ENCODE measurements at places on chromosomes 2 and 18.

DNA sequence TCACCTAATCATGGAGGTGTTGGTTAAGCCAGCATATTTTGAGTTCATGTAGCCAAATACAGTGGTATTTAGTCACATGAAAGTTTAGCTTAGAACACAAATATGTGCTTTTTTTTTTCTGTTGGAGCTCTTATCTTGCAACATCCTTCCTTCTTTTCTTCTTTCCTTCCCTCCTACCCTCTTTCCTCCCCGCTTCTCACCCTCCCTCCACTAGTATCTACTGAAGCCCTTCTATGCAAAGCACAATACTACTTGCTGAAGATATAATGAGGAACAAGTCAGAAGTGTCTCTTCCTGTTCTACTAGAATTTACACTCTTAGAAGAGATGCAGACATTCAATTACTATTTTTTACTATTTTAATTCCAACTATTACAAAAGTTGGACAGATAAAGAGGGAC is 105.0 kb upstream of the ITGA4 start:
- DNase-seq, result no peak

DNA sequence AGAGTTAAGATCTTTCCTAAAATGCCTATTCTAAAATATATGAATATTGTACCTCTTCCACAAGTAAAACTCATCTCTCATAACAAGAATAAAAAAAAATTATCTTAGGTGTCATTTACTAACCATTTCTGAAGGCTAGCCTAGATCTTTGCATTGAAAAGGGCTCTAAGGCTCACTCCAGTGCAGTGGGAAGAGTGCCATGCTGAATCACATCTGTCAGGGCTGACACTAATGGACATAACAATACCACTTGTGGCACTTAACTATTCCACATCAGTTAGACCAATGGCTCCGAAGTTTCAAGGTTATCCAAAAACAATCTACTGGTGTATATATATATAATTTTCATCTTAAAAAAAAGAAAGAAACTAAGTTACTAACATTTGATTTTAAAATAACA is 130.2 kb downstream of the EXOC6B start:
- no peak for DNase-seq

DNA sequence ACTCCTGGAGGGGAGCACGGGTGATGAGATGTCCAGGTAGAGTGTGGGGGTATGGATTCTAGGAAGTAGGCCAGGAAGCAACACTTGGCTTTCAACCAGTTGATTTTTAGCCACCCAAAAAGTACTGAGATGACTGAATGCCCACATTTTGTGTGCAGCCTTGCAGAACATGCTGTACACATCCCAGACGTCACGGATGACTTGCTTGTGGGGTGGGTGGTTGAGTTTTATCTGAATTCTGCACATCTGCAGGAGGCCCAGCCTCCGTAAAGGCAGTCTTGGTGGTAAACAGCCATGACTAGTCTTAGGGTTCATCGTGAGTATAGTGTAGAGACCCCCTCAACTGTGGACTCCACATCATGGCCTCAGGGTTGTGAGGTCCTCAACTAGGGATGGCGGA is 53.3 kb upstream of the CCDC195 start:
- DNase-seq, result no peak

DNA sequence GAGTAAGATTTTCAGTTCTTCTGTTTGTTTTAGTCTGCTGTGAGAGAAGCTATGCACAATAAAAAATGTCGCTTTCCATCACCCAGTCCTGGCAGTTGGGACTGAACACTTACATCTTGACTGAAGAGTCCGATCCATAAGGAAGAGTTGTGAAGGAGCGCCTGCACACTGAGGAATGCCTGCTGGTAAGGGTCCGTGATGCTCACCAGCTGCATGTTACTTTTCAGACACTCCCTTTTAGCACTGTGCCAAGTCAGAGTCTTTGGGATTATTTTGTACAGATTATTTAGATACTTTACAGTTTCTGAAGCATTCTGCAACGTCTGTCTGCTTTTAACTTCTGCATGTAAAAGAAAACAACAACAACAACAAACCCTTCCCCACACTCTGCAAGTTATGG is 42.6 kb upstream of the CD302 start:
- DNase-seq, result no peak

GRCh38 chr2:134021830-134022524 is 231.9 kb upstream of the MGAT5 start:
- no peak for DNase-seq

- no peak for DNase-seq
Measured at GRCh38 chr2:66198873-66199272, 236.1 kb upstream of the MEIS1 start.

- no peak for DNase-seq
Measured at GRCh38 chr2:9251154-9252001, 44.8 kb downstream of the ASAP2 start.

DNA sequence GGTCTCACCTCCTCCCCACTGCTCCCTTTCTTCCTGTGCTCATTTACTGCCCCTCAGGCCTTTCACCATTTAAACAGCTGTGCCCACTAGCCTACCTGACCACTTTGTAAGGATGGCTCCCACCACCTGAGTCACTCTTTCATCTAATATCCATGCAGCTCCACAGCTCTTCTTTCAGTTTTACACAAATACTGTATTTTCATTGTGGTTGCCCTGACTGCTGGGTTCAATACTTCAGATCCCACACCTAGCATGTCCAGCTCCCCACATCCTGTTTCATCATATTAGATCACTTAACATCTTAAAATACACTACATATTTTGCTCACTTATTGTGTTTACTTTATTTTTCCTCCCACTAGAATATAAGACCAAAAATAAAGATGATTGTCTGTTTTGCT is 1110.6 kb downstream of the TSN start:
- no peak for DNase-seq

GRCh38 chr2:107412981-107413380 is 413.7 kb upstream of the RGPD4 start:
- DNase-seq, result no peak

- no peak for DNase-seq
Measured at GRCh38 chr18:4704781-4705180, 249.7 kb upstream of the DLGAP1 start.

GRCh38 chr2:127640082-127641072 is 5.6 kb upstream of the GPR17 start:
- no peak for DNase-seq

DNA sequence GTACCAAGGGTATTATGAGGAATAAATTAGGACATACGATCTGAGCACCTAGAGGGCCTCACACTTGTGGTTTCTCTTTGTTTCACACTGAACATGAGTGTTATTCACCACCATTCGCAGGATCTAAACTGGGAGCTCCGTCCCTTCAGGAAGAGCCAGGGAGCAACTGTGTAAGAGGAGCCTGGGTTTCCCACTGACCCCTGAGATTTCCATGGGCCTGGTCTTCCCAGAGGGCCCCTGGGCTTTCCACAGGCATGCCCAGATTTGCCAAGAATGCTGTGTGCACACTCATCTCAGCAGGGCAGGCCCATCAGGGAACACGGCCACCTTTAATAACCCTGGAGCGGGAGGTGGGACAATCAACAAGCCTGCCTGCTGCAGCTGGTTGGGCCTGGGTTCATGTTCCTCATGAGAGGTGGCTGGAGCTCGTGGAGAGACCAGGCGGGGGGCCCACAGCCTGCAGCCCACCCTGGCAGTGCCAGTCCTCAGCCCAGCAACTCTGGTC is 416.8 kb upstream of the MYT1L start:
- no peak for DNase-seq

DNA sequence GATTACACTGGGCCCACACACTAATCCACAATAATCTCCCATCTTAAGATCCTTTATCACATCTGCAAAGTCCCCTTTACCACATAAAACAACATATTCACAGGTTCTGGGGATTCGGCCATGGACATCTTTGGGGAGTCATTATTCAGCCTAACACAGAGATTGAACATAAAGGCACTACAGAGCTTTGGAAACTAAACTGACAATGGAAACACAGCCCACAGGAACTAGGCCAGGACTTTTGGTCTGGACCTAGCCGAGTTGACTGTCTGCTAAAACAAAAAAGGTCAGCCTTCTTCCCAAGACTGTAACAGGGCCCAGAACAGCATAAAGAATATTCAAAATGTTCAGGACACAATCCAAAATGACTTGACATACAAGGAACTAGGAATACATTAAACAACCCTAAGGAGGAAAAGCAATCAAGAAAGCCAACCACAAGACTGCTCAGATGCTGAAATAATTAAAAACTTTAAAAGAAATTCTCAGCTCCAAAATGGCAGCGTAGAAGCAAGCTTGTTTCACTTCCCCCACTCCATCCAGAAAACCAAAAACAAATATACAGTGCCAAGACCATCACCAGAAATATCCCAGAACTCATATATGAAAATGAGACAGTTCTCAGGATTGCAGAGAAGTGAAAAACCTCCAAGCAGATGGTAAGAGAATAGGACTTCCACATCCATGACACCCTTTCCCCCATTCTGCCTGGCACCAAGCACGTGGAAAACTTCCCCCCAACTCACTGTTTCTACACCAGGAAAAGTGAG is 207.8 kb downstream of the ATAD2B start:
- DNase-seq, result no peak

GRCh38 chr2:22880161-22880560 is 504.8 kb upstream of the KLHL29 start:
- DNase-seq, result no peak

GRCh38 chr2:151984424-151985083 is 114.3 kb downstream of the CACNB4 start:
- DNase-seq, result no peak

- peak; percentile 35 for DNase-seq
Measured at GRCh38 chr2:9800975-9801726, 42.1 kb upstream of the TAF1B start.

DNA sequence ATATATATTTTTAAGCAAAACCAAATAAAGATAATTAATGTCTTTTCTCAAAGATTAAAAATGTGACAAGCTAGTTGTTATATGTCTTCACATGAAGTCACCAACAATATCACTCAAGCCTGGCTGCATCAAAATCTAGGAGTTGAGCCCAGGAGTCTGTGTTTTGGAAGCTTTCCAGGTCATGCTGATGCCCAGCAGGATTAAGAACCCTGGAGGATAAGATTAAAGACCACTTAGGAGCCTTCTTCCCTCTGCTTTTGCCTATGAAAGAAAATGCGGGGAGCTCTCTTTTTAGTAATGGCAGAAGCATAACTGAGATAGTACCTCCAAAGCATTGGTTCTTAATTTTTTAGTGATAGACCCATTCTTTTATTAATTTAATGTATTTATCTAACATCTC is 157.4 kb downstream of the ASXL3 start:
- DNase-seq, result no peak

- DNase-seq, result no peak
Measured at GRCh38 chr2:128727404-128727803, 408.7 kb upstream of the HS6ST1 start.

DNA sequence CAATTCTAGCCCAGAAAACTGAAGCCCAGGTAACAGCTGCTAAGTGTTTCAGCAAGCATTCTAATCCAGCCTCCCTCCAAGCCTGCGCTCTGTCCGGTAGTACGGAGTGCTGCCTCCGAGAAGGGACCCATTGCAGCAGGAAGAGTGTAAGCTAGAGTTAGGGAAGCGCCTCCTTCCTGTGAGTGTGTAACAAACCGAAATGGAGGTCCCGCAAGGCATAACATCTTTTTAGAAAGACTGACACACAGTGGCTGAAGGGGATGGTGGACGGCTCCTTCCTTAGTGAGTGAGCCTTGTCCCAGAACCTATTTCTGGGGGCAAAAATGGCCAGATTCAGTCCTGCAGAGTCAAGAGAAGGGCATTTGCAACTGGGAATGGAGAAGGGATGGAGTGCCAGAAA is 12.2 kb downstream of the PKDCC start:
- DNase-seq, result no peak

GRCh38 chr2:151325581-151326095 is 31.8 kb upstream of the TNFAIP6 start:
- no peak for DNase-seq

DNA sequence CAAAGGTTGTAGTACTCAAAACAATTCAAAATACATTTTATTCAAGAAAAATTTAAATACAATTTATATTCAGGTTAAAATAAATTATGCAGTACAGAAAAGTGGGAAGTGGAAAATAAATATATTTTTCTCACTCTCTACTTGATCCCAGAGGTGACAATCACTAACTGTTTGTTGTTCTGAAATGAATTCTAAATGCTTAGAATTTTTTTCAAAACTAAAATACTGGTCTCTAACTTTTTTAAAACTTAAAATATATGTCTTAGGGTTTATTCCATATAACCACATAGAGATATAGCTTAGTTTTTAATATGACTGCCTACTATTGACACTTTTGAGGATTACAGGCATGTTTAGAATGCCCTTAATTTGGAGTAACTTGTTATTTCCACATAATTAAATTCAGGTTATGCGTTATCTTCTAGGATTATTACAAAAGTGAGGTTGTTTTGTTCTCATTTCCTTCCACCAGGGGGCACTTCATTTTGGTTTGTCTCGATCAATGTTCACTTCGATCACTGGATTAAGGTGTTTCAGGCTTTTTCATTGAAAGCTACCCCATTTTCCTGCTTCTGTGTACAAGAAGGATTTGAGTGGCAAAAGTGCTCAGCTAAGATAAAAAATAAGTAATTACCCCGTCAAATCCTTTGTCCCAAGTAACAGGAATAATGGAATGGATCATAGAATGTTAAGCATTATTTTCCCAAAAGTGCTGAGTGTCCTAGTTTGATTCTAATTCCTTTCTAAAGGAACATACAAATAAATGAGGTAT is 27.1 kb upstream of the TFPI start:
- DNase-seq, result no peak

- no peak for DNase-seq
Measured at GRCh38 chr18:6280211-6280743, 134.4 kb downstream of the L3MBTL4 start.

- DNase-seq, result no peak
Measured at GRCh38 chr18:68667121-68667520, 47.8 kb downstream of the TMX3 start.

DNA sequence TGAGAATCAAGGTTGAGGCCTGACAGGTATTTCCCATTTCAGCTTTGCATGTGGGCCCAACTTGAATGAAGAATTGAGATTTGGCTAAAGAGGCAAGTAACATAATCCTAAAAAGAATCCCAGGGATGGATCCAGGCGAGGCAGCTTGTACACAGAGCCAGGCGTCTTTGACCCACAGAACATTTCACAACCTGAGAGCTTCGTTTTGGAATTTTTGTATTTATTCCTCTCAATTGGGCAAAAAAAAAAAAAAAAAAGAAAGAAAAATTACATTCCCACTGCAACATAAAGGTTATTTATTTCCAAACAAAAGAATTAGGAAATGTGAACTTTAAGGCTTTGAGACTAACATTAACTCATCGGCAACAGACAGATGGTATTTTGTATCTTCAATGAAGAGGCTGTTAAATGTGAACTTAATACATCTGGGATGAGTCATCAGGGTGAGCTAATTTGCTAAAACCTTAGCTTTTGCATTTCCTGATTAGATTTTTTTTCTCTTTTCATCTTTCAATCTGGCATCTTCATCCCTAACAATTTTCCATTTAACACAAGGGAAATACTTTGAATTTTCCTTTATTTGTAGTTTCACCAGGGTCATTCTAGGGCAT is 478.5 kb upstream of the TNP1 start:
- DNase-seq, result no peak

DNA sequence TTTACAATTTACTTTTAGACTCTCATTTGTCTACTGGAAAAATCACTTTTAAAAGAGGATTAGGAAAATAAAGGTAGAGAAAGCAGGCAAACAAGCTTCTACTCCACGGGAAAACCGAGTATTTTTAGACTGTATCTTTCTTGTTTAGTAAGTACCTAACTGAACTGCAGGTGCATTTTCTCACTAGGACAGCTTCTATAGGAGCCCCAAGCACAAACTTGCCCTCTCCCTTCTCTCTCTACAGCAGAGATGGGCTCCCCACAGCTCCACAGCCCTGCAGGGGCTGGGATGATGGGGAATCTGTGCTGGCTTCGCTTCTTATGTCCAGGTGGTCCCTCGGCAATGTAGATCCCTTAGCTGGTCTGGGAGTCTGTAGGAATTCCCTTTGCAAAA is 16.2 kb downstream of the PSTPIP2 start:
- no peak for DNase-seq
